ENCODE measurements at places on chromosomes 3 and 15.

GRCh38 chr3:150070271-150070670, 99.6 kb upstream of the PFN2 start:
- DNase-seq: no peak

DNA sequence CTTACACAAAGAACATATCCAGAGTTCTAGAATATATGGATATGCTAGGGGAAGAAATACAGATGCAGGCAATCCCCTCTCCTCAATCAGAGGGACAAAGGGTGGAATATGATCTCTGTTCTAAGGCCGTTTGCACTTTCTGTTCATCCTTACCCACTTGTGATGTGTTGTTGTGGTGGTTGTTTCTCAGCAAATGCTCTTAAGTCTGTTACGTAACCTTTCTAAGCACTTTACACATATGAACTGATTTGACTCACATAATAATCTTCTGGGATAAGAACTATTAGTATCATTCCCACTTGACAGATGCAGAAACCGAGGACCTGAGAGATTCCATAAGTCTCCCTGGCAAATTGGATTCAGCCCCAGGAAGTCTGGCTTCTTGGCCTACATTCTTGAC, 40.5 kb downstream of the NGRN start:
- DNase-seq: no peak

- peak; percentile 37 for DNase-seq
Observed at GRCh38 chr3:74539876-74540275, 74.6 kb downstream of the CNTN3 start.

- peak; percentile 52 for DNase-seq
Observed at GRCh38 chr3:72018343-72018984, 233.5 kb upstream of the PROK2 start.

GRCh38 chr15:42364529-42364928, 5.2 kb downstream of the CAPN3 start:
- DNase-seq: peak; percentile 25

GRCh38 chr3:10532939-10533736, 27.8 kb upstream of the ATP2B2 start:
- no peak for DNase-seq

DNA sequence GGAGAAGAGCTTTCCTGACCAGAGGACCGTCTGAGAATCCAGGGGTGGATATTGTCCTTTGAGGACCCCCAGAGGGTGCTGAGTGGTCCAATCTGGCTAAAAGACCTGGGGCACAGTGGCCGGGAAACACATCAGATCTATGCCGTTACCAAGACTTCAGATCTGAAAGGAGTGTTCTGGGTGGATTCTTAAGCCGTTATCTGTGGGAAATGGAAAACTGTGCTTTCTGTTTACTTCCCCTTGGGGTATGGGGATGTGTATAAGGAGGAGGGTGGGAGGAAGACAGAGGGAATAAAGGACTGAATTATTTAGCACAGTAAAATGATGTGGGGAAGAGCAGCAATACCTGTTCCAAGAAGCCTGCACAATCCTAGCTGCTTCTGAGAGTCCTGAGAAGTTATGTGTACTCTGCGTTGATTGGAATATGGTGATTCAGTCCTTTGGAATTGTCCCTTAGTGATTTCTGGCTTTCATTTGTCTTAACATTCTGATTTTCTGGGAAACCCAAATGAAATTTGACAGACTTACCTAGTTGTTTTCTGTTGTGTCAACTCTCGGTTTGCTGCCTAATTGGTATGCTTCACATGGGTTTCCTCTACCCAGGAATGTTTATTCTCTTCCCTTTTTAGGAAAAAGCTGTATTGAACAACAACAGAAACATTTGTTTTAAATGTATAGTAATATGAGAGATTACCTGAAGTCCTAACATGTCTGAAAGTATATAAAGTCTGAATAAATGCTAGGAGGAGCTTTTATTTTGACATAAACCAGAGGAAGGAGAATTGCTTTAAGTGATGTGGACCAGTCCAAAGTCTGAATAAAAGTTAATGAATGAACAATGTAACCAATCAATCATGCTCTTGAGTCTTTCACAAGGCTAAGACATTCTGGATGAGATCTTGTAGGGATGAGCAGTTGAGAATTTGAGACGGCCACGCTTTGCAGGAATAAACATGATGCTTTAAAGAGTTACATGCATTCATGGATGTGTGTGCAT, 427.1 kb upstream of the C2CD4B start:
- DNase-seq: peak; percentile 71

DNA sequence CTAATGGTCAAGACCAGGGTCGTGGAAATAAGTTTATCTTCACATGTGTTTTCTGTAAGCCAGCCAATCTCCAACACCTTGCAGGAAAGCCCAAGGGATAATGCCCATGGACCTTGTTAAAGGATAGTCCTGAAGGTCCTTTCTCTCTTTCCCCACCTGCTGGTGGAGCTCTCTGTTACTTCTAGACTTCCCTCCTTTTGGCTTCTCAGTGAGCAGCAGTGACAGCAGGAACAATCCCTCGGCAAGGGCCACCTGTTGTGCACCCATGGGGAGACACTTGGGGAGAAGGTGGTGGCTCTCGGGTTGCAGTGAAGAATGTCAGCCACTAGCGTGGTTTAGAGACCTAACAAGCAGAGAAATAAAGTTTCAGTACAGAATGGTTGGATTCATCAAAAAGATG, 84.0 kb upstream of the OSBPL11 start:
- no peak for DNase-seq

DNA sequence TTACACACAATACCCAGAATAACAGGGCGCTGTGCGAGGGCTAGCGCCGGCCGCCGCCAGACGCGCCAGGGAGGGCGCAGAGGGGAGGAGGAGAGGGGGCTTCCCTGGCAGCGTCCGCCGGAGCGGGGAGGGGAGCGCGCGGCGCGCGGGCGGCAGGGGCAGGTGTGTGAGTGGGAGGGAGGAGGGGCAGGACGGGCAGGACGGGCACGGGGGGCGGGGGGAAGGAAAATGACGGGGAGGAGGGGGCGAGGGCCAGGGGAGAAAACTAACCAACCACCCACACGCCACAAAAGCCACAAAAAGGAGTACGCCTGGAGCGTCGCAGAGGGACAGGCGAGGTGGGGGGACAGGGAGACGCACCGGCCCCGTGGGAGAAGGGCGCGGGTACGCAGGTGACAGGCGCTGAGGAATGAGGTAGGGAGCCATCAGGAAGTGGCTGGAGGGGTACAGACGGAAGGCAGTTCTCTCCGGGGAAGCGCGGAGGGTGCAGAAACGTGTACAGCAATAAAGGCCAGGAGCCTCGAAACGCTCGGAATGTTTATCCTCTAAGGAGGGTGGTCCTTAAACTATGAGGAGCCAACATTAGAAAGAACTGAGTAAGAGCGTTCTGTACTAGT, 610 bp upstream of the SATB1 start:
- peak; percentile 5 for DNase-seq

GRCh38 chr3:63390710-63391230, 112.7 kb downstream of the SYNPR start:
- peak; percentile 22 for DNase-seq

GRCh38 chr3:9146367-9147071, 102.9 kb downstream of the SRGAP3 start:
- DNase-seq: no peak

DNA sequence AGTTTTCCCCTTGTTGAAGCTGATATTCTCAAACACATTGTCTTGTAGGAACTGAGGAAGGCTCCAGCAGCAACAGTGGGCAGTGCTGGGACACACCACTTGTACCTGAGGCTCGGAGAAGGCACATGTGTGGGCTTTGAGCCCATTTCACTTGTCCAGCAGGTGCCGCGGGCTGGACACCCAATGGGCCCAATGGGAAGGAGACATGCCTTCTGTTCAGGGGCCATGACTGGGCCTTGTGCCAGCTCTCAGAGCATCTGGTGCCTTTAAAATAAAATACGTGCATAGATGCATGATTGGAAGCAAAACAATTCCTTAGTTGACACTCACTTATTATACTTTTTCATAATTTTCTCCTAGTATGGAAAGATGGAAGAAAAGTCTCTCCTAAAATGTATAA, 334.2 kb downstream of the KLF13 start:
- no peak for DNase-seq

- no peak for DNase-seq
Observed at GRCh38 chr3:48426401-48426909, 3.4 kb downstream of the PLXNB1 start.

GRCh38 chr3:170723241-170723640, 137.4 kb upstream of the SLC7A14 start:
- no peak for DNase-seq

DNA sequence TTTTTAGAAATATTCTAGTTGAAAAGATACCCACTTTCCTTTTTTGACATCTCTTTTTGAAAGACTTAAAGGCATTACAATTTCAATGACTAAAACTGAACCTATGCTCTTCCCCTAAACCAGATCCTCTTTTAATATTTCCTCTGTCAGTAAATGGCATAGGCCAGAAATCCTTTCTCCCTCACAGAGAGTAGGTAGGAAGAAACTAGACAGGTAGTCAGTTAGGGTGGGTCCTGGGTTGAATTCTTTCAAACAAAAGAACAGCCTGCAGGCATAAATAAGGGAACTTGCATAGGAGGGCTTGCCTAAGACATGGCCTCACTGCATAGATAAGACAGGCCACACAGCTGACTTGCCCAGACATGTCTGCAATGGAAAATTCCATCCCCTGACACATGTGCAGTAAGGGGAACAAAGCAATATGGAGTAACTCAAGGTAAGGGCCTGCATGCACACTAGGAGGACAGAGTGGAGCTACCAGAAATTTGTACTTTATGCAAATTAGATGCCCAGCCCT, 23.1 kb downstream of the PLSCR5 start:
- DNase-seq: no peak

- DNase-seq: no peak
Observed at GRCh38 chr3:119899192-119899511, 117.3 kb downstream of the NR1I2 start.

GRCh38 chr3:104385421-104385820, 981.3 kb upstream of the ALCAM start:
- DNase-seq: no peak

- DNase-seq: no peak
Observed at GRCh38 chr3:82581350-82581749, 819.9 kb upstream of the GBE1 start.

- no peak for DNase-seq
Observed at GRCh38 chr3:85837402-85837801, 878.6 kb downstream of the CADM2 start.

DNA sequence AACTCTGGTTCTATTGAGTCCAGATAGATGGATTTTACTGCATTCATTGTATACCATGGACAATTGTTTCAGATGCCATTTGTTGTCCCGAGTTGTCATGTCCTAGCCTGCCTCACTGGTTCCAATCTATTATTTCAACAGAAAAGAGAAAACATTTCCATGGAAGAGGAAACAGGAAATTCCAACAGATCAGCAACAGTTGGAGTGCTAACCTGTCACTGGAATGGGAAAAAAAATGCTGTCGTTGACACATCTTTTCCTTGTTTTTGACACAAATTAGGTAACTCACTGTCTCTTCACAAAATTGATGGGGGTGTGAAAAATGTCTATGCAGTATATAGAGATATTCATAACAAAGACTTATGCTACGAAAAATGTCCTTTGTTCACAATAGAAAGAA, 432.0 kb upstream of the TBL1XR1 start:
- DNase-seq: no peak

DNA sequence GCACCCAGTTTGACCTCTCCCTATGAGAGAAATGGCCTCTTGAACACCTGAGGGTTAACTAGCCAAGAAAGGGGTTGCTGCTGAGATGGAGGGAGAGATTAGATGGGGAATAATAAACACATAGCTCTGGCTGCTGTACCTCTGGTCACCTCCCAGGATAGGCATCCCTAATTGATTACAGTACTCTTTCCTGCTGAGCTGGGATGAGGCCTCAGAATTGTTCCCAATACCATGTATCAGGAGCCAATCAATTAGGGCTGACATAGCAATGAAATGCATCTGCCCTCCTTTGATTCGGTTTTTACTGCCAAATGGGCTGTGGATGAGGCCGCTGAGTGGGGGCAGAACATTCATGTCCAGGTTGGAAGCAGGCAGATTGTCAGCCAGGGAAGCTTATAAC, 339.4 kb upstream of the SLCO3A1 start:
- DNase-seq: no peak

DNA sequence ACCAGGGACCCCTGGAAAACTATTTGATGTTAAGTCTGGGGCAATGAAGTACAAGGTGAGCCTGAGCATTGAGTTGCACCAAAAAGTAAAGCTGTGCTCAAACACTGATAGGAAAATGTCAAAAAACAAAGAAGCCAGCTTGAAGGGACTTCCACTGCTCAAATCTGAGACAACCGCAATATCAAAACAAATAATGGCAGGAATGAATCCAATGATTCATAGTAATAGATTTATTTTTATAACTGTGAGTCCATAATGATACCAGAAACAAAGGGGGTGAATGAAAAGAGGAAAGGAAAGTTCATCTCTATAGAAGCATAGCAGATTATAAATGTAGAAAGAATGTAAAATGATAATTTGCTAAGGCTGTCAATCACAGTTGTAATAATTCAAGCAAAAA, 237.3 kb upstream of the ZBTB20 start:
- DNase-seq: no peak

DNA sequence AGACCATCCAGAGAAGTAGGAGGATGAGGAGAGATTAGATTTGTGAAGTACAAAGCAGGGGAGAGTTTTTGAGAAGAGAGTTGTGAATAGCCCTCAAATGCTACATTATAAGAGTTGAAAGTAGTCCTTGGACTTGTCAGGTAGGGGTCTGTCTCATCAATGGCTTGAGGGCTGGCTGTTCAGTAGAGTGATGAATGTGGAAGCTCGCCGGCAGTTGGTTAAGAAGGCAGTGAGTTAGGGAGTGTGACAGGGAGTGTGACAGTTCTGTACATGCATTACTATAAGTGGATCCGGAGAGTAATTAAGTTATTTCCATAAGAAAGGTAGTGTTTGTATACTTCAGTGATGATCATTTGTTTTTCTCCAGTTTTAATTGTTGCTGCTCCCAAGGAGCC, 32.5 kb downstream of the SLMAP start:
- no peak for DNase-seq

GRCh38 chr15:25051399-25052154, 96.8 kb downstream of the SNRPN start:
- DNase-seq: no peak

GRCh38 chr3:66744986-66745385, 244.2 kb upstream of the LRIG1 start:
- peak; percentile 40 for DNase-seq
